Stimulated activated CD8-positive, alpha-beta memory T cell treated with anti-CD3 and anti-CD28 coated beads, Interleukin-4, amount 100 ng/mL, for 24 hours (primary cell): ENCODE measurements at places on chromosomes 2 and 18.

DNA sequence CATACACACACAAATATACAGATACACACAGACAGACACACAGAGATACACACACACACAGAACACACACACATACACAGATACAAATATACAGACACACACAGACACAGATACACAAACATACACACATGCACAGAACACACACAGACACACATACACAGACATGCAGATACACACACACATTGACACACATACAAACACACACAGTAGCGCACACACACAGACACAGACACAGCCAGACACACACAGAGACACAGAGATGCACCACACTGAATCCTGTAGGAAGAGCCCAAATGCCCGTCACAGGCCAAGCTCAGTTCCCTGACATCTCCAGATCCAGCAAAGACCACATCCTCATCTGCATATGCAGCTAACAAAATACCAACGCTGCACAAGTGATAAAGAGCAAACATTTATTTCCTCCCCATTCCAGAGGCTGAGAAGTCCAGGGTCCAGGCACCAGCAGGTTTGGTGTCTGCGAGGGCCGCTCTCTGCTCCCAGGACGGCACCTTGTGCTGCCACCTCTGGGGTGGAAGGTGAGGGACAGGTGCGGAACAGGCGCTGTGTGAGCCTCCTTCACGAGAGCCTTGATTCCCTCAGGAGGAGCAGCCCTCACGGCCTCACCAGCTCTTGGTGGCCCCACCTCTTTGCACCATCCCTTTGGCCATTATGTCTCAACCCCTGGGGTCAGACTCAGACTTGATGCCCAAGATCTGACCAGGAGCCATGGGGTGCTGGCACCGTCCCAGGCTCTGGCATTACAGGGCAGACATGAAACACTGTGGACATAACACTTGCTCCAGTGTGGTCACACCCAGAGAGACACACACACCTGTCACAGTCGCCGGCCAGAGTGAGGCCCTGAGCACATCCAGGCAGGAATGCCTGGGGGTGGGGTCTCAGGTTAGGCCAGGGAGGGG, 108.7 kb downstream of the NDUFA10 start:
- no peak for DNase-seq

DNA sequence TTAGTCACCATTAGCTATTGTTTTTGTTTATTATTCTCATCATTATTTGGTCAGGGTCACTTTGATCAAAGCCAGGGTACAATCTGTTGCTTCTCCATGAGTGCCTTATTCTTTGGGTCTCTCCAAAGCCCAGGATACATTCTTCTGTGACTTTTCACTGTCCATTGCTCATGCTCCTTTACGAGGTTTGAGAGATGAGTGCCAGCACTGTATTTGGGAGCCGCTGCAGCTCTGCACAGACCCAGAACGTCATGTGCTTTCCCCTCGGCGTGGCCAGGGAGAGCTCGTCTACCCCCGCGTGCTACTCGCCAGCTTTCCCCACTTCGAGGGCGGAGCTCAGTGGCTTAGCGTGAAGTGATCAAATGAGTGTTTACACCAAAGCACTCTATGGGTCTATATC, 123.7 kb downstream of the COL6A3 start:
- DNase-seq: no peak

GRCh38 chr2:61380056-61380881, 90.6 kb downstream of the USP34 start:
- no peak for DNase-seq

DNA sequence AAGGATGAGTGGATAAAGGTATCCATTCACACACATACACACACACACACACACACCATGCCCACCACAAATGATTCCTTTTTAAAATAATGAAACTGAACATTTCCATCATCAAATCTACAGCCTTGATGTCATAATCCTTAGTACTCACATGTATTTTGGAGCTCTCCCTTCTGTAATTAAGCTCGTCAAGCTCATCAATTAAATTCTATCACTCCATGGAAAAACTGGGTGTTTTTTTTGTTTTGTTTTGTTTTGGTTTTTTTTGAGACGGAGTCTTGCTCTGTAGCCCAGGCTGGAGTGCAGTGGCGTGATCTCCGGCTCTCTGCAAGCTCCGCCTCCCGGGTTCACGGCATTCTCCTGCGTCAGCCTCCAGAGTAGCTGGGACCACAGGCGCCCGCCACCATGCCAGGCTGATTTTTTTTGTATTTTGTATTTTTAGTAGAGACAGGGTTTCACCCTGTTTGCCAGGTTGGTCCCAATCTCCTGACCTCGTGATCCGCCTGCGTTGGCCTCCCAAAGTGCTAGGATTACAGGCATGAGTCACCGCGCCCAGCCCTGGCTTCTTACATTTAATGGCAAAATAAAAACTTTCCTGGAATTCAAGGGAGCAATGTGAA, 78.6 kb upstream of the RGPD4 start:
- no peak for DNase-seq

GRCh38 chr2:173993459-173993858, 28.3 kb upstream of the SP3 start:
- no peak for DNase-seq

DNA sequence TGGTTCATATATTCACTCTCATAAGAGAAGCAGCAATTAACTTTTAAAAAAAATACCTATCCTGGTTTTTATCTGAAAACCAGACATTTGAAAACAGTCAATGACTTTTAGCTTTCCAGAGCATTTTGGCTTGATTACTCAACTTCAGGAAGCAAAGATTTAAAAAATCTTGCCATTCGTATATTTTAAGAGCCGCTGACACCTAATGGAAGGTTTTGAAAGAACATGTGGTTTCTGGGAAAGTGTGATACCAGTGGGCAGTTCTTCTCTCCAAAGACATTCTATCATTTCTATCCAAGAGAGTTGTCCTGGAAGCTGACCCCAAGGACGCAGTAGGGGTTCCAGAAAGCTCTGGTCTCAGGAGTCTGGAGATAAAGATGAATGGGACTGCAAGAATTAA, 234.7 kb downstream of the TTC32 start:
- no peak for DNase-seq

DNA sequence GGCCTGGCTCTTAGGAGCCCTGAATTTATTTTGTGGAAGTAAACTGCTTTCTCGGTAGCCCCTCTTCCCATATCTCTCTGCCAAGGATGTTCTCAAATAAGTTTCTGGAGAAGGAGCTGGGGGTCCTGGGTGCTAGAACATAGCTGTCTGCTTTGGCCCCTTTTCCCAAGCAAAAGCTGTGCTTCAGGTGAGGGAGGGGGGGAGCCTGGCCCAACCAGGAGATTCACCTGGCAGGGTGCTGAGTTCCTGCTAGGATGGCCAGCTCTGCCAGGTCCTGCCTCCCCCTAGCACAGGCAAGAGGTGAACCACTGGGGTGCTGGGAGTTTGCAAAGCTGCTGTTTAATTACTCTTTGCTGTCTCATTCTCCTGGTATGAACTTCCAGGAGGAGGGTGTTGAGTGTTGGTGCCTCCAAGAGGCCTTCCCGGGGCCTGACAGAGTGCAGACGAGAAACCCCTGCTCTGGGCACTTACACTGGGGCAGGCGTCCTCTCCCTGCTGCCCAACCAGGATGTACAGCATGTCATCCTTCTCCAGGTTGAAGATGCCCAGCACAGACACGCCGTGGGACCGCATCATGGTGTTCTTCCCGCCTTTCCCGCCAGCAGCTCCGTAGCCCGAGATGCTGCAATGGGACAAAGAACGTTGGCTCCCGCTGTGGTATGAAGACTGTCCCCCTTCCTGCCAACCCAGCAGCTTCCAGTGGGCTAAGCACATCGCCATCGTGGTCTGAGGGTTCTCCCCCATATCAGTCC, 124.2 kb downstream of the CLIP4 start:
- no peak for DNase-seq

GRCh38 chr2:173040729-173041128, 34.9 kb upstream of the MAP3K20 start:
- DNase-seq: no peak

DNA sequence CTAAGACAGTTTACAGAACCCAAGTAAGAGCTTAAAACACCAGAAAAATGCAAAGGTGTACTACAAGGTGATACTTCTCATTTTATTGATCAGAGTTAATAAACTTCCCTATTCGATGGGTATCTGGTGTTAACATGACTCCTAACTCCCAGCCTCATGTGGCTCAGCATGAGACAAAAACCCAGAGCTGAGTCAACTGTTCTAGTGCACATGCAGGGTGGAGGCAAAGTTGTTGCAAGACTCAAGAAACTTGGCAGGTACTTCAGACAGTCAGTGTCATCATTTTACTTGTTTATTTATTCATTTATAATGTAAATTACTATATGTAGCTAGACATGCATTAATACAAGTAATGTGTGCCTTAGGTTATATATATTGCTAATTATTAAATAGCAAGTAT, 216.6 kb upstream of the DSEL start:
- DNase-seq: no peak

GRCh38 chr2:37653805-37654378, 17.6 kb downstream of the CDC42EP3 start:
- no peak for DNase-seq
